ENCODE measurements at places on chromosomes 5 and 9.

DNA sequence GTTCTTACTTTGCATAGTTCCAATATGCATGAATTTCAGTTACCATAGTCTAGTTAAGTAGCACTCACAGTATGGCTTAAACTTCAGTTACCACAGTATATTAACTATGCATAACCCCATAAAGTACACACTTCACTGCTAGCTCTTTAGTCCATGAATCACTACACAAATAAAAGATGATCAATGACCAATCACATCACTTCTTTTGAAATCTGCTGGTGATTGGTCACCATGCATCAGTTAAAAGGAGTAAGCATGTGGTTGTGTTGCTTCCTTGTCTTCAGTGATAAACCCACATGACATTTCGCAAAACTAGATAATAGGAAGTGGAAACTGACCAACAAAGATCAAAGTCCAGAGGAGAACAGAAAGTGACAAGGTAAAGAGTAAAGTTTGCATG is 79.0 kb downstream of the TAF11L14 start:
- no peak for DNase-seq

GRCh38 chr5:146009020-146009419 is 72.6 kb downstream of the SH3RF2 start:
- no peak for DNase-seq

DNA sequence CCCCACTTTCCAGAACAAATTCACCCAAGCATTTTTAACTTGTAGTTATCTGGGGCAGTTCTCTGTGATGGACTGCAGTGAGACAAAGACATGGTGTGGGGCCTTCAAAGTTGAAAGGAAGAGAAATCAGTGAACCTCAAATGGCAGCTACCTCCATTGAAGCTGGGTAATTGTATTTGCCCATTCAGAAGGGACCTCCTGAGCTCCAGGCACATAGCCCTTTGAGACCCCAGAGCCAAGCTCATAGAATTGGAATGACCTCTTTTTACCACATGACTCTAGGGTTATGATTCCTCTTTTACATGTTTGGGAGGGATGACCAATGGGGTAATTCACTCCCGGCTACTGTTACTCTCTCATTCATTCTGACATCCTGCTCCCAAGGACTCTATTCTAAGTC is 368.4 kb upstream of the ITGA1 start:
- DNase-seq, result no peak

DNA sequence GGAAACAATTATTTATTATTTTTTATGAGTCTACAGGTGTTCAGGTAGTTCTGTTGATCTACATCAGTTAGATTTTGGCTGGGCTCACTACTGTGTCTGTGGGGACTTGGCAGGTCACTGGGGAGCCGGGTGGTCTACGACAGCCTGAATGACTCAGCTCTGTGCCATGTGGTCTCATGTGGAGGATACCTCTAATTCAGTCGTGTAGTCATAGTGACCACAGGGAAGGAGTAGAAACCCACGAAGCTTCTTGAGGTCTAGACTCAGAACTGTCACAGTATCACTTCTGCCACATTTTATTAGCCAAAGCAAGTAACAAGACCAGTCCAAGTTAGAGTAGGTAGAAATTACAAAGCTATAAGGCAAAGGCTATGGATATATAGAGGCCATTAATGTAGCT is 64.7 kb upstream of the GRAMD2B start:
- peak; percentile 64 for DNase-seq

DNA sequence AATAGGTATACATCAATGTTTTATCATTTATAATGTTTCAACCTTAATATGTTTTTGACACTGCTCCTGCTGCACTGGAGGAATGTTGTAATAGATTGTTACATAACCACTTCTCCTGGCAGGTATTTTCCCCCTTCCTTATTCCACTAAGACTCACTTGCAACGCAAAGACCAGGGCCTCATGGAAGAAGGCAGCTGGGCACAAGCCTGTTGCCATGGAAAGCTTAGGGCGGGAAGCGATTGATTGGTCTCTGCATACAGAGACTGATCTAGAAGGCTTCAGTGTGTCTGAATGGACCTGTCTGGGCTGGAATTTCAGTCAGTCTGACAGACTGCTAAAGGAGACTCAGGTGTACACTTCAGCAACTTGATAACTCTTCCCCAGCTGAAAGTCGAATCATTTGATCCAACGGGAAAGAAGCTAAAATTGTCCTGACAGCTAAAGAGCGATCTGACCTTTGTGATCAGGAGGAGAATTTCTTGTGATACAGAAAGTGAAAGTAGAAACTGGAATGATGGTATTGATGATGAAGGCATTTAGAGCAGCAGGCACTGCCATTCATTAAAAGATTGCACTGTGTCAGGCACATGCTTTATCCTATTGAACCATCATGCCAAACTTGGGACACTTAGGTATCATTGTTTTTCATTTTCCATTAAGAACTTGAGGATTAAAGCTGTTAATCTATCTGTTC is 65.1 kb downstream of the GRIA1 start:
- no peak for DNase-seq

GRCh38 chr5:150203832-150204589 is 14.1 kb downstream of the SLC6A7 start:
- no peak for DNase-seq

DNA sequence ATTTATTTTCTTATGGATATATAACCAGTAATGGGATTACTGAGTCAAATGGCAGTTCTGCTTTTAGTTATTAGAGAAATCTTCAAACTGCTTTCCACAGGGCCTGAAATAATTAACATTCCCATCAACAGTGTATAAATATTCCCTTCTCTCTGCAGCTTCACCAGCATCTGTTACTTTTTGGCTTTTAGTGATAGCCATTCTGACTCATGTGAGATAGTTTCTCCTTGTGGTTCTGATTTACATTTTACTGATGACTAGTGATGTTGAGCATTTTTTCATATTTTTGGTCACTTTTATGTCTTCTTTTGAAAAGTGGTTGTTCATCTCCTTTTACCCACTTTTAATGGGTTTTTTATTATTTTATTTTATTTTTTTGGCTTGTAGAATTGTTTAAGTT is 1290.3 kb upstream of the CDH9 start:
- no peak for DNase-seq

GRCh38 chr5:33410221-33410620 is 30.5 kb upstream of the TARS1 start:
- DNase-seq, result peak; percentile 13

DNA sequence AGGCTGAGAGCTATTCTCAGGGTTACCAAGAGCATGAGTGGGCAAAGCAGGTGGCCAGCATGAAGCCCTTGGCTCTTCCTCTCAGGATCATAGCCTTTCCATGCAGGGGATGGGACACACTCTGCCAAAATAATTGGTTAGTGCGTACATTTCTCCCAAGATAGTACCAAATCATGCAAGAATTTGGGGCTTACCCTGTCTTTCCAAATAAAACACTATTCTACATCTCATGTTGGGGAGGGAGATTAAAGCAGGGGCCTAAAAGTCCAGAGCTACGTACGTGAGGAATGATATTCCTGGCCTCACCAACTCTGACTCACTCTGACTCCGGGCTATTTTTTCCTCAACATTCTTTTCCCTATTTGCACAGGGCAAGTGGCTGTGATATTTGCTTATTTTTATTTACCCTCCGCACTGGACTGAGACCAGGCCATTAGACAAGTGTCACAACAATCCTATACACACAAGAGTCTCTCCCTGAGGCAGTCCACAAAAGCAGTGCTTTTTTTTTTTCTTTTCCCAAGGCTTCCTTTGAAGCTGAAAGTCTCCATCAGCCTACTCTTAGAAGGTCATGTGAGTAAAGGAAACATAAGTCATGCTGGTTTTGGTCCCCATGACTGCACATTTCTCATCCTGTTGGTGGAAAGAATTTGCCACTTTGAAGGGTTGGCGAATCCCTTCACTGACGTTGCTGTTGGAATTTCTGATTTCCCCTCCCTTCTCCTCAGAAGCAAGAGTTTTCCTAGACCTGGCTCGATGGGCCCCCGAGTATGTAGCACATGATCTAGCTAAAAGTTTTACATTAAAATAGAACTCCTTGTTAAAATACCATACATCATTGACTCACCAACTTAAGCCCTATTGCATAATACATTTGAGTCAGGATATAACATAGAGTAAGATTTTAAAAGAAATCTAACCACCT is 40.0 kb downstream of the TMEM252 start:
- peak; percentile 73 for DNase-seq

DNA sequence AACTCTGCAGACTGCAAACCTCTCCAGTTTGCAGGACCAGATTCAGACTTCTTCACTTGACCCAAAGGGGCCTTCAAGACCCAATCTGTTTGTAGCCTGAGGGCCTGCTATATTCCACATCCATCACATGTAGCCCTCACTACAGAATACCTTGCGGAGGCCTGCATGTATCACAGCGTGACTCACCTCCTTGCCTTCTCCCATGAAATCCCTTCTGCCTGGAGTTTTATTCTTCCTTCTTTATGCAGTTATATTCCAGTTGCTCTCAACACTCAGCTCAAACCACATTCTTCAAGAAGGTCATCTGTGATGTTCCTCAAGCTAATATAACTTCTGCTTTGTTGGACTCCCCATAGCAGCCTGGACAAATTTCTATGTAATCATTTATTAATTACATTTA is 198.5 kb upstream of the PTGER4 start:
- no peak for DNase-seq

- DNase-seq, result no peak
Observed at GRCh38 chr9:33133186-33133585, 34.0 kb downstream of the B4GALT1 start.

GRCh38 chr5:107542831-107543231 is 127.9 kb downstream of the EFNA5 start:
- DNase-seq, result peak; percentile 72

DNA sequence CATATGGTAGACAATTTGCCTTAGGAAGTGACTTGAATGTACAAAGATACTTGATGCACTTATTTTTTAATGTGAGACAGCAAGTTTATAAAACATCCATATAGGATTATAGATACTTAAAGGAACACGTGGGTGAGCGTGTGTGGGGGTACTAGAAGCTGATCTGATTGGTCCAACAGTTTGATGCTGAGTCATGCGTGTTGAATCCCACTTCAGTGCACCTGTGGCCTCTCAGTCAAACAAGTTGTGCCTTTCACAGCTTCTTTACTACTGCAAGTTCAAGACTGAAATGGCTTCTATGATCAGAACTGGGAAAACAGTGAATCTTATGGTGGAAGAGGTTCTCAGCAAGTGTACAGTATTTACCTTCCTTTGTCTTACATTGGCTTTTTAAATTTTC is 98.9 kb downstream of the MAP1B start:
- no peak for DNase-seq

DNA sequence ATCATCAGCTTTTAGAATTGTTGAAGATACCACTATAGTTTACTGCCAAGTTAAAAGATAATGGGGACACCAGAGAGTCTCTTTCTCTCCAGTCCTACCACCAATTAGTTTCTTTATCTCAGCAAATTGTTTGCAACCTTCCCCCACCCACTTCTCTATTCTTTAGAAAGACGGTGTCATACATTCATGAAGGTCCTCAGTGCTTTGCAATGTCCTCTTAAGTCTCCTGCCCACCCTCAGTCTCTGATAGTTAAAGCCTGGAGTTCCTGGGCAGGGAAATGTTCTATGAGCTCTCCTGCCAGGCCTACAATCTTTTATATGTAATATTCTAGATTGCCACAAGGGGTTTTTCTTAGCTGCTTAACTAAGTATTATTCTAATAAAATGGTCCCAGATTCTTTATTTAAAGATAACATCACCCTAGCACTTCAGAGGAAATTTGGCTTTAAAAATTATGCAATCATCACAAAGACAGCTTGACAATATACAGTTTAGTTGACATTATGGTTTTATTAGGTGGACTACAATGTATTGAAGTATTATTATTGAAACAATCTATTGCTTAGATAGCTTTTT is 509.2 kb downstream of the CSNK1G3 start:
- no peak for DNase-seq

DNA sequence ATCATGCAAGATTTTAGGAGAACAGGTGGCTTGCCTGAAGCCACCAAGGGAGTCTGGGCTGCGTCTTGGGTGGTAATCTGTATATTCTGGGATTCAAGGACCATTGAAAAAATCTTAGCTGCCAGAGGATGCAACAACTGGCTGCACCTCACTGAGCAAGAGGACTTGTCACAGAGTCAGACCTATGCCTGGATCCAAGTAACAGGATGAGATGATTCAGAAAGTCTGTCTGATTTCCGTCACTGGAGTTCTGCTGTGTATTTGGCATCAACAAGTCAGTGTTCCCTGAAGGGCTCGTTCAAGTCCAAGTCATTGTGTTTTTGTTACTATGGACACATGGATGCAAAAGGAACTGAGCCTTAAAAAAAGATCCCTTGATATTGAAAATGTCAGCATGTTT is 37.8 kb upstream of the CARTPT start:
- no peak for DNase-seq

DNA sequence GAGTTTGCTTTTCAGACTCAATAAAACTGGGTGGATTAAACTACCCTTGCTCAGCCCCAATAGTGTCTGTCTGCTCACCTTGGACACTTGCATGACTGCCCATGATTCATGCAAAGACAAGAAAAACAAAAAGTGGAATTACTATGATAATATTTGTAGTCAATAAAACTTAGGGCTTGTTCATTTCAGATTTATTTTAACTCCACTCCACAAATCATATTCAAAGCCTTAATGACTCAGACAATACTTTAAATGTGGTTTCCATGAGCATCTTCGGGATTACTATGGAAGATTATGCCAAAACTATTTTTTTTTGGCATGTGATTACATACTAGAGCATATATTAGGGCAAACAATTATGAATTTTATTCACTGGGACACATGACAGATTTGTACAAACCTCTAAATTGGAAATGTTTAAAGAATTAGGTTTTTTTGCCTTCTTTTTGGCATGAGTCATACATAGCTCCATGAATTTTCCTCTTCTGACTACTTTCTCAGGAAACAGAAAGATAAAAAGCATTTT is 468.9 kb downstream of the ACTL7B start:
- DNase-seq, result peak; percentile 46

GRCh38 chr5:173454736-173455598 is 126.8 kb upstream of the STC2 start:
- peak; percentile 100 for DNase-seq

DNA sequence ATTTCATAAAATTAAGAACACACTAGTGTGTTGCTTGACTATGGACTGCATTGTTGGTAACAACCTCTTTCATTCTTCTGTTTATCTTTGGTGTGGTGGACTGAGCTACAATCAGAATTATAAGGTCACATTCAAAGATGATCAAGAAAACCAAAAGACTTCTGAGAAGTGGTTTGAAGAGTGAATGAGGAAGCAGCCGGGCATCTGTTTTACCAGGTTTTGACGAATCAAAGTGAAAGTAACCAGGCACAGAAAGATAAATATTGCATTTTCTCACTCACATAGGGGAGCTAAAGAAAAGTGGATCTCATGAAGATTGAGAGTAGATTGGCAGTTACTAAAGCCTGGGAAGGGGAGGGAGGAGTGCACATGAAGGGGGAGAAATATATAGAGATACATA is 589.1 kb downstream of the ZNF608 start:
- peak; percentile 34 for DNase-seq

GRCh38 chr5:147169901-147170300 is 64.9 kb upstream of the STK32A start:
- no peak for DNase-seq

GRCh38 chr5:122500245-122501088 is 188.4 kb downstream of the SNCAIP start:
- DNase-seq, result peak; percentile 68

Data from mesenchymal stem cell (in vitro differentiated cells and primary cell).